Stimulated activated CD8-positive, alpha-beta memory T cell treated with anti-CD3 and anti-CD28 coated beads, Interleukin-4, amount 100 ng/mL, for 4 hours (primary cell): ENCODE measurements at places on chromosomes 12 and 14.

- no peak for DNase-seq
Observed at GRCh38 chr12:51942056-51942455, 9.4 kb upstream of the ACVR1B start.

DNA sequence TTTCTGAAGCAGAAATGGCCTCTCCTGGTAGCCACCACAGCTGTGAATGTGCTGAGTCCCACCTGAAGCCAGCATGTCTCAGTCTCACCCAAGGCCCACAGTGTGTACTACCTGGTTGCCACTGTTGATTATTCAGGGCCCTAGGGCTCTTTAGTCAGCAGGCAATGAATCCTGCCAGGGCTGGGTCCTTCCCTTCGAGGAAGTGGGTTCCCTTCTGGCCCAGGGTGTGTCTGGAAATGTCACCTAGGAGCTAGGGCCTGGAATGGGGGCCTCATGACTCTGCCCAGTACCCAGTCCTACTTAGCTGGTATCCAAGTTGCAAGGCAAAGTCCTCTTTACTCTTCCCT, 207.4 kb downstream of the SYNE2 start:
- no peak for DNase-seq

DNA sequence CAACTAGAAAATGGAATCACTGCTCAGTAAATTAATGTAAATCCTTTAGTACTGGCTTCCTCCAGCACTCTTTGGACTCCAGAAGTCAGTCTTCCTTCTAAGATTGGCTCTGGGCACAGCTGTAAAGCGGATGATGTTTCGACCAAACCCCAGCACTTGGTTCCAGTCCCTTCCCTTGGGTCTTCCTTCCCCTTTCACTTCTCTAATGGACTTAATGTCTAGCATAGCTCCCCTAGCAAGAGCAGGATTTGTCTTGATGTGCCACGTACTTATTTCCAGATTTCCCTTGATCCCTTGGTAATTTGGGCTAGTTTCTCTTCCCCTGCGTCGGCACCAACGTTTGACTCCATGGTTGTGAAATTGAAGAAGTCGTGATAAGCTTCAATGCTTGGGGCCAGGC, 28.3 kb downstream of the C12orf75 start:
- no peak for DNase-seq

DNA sequence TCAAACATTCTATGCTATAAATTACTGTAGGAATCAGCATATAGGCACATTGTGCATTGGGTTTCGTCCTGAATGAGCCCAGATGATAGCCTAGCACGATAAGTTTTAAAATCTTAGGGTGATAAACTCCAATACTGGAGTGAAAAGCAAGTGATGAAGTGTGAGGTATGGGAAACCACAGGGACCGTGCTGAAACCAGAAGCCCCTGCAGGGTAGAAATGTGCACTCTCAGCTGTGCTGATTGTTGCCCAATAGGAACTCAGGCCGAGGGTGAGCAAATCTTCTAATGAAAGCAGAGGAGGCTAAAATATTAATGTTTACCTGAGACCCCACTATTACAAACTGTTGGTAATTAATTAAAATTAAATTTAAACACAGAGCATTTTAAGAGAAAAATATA, 1486.6 kb downstream of the AACS start:
- DNase-seq = no peak

DNA sequence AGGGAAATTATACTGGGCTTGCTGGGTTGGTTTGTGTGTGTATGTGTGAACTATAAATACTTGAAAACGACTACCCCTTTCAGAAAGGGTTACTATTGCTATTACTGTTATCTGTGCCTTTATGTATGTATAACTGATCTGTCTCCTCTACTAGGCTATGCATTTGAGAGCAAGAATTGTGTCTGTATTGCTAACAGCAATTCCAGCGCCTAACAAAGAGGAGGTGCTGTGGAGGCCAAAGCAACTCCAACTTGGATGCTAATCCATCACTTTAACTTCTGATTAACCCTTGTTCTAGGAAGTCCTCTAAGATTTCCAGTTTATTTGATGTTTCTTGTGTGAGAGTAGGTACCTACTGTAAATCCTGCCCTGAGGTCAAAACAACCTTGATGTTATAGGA, 313.9 kb downstream of the PCNX1 start:
- no peak for DNase-seq

DNA sequence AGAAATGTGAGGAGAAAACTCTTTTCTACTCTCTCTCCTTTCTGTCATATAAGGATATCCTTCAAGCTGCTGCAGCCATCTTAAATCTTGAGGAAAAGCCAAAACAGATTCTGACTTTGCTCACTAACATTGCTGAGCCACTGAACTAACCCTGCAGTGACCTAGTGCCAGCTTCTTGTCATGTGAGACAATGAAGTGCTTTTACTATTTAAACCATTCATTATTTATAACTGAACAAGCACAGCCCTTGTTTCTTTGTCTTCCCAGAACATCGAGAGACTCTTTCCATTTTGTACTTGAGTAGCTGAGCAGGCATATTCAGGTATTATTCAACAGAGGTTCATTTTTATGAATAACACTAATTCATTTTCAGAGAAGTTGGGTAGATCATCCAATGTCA, 455.0 kb upstream of the TMPO start:
- DNase-seq = no peak

DNA sequence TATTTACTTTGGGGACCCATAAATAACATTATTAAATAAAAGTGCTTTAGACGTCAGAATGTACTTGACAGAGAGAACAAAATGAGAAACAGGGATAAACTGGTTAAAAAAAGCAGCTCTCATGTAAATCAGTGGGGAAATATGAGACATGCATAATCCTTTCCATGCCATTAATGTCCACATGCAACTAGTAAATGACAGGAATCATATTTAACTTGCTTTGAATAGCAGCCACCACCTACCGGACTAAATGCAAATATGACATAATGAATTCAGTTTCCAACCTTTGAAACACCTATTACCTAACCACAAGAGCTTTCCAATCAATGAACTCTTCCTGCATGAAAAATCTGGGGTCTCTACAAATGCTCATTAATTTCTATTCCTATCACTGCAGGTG, 19.6 kb downstream of the FGD6 start:
- DNase-seq = no peak

GRCh38 chr14:63174760-63175191, 29.5 kb upstream of the RHOJ start:
- no peak for DNase-seq

- DNase-seq = no peak
Observed at GRCh38 chr14:43778570-43778936, 728.5 kb downstream of the FSCB start.

- DNase-seq = no peak
Observed at GRCh38 chr12:64706306-64706705, 52.9 kb downstream of the GNS start.

GRCh38 chr12:12872139-12872933, 19.0 kb upstream of the GPRC5A start:
- no peak for DNase-seq

DNA sequence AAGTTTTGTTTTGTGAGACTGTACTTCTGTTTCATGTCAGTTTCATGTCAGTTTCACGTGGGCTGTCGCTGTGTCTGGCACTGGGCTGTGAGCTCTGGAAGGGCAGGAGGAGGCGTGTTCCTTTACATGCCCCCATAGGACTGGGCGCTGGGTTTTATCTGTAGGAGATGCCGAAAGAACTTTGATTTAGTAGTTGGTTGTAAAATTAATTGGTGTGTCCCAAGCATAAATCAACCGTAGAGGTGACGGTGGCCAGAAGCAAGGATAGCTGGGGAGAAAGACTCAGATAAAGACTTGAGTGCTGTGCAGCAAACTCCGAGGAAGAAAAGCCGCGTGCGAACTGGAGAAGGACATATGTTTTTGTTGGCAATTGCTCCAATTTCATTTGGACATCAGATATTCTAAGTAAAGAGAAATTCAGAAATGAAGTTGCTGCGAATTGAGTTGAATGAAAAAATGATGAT, 182.5 kb downstream of the VRK1 start:
- DNase-seq = no peak

GRCh38 chr14:76961631-76962302, 66.7 kb downstream of the IRF2BPL start:
- peak; percentile 99 for DNase-seq

DNA sequence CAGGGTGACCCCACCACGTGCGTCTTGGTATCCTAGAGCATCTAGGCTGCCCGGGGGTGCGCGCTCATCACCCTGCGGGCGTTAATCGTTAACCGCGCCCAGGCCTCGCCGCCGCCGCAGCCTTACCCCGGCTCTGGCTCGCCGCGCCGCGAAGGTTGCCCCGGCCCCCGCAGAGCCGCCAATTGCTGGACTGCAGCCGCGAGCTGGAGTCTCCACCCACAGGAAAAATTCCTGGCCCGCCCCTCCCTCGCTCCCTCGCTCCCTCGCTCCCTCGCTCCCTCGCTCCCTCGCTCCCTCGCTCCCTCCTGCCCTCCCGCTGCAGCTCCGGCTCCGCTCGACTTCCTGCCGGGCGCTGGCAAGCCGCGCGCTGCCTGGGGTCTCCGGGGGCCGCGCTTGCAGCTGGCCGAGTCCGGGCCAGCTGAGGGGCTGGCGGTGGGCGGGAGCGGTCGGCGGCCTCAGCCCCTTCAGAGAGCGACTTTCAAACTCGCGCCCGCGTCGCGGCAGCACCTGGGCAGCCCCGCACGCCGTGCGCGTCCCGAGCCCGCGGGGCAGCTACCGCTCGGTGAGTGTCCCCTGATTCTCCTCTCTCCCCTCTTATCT, at the start of gene PLEKHG3:
TSS of gene PLEKHG3 (plus strand) at position 282 of the 600 bp plus-strand sequence. CDS start 23,208 bp downstream, outside the sequence.
- DNase-seq = no peak

DNA sequence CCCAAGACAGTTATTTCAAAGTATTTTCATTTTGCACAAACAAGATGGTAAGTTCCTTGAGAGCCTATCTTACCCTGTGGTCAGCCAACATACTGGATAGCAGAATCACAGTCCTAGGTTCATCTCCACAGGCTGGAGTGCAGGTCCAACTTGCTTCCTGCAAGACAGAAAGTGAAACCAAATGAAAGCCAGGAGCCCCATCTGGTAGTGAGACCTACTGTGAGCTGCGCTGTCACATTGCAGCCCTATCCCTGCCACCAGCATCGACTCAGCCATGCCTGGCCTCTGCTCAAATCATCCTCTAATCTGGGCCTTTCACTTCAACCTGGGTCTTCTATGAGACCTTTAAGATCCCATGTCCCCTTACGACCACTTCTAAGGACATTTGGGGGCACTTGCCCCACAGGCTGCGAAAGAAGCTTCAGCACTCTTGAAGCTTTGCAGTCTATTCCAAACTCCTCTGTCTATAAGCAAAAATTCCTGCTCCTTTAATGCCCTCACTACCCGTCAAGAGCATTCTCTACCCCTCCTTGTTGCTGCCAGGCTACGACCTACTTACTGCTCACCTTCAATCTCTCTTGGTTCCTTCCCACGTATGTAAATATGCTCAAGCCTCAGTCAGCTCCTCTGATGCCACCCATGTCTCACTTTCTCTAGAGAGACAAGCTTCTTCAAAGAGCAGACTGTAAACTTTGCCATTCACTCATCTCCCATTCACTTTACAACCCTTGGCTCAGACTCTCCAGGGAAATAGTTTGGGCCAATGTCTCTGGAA, 55.9 kb upstream of the TSPAN11 start:
- DNase-seq = no peak

DNA sequence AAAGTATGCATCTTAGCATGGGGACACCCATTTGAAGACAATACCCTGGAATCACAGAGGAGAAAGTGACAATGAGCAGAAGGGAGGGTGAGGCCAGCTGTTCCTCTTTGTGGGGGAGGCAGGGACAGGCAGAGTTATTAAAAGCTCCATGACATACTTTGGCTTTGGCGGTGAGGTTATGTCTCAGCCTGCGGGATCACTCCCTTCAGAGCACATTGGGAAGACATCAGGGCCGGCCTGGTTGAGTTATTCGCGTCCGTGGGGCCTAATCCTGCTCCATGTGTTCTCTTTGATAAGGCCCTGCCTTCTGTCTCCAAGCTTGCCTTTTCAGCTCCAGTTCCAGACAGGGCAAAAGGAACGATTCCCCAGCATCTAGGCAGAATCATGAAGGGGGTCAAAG, 98.8 kb upstream of the NTF3 start:
- DNase-seq = no peak

DNA sequence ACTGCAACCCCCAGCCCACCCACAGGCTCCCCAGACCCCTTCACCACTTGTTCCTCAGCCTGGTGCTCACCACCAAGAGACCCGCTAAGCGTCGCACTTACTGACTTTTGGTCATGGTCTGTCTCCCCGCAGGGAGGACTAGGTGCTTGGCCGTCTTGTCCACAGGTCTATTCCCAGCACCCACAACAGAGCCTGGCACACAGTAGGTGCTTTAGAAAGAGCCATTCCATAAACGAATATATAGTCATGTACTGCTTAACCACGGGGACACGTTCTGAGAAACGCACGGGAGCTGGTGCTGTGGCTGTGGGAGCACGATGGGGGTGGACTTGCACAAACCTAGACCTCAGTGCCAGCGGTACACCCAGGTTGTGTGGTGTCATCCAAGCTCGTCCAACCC, 34.0 kb downstream of the NCOR2 start:
- DNase-seq = no peak

DNA sequence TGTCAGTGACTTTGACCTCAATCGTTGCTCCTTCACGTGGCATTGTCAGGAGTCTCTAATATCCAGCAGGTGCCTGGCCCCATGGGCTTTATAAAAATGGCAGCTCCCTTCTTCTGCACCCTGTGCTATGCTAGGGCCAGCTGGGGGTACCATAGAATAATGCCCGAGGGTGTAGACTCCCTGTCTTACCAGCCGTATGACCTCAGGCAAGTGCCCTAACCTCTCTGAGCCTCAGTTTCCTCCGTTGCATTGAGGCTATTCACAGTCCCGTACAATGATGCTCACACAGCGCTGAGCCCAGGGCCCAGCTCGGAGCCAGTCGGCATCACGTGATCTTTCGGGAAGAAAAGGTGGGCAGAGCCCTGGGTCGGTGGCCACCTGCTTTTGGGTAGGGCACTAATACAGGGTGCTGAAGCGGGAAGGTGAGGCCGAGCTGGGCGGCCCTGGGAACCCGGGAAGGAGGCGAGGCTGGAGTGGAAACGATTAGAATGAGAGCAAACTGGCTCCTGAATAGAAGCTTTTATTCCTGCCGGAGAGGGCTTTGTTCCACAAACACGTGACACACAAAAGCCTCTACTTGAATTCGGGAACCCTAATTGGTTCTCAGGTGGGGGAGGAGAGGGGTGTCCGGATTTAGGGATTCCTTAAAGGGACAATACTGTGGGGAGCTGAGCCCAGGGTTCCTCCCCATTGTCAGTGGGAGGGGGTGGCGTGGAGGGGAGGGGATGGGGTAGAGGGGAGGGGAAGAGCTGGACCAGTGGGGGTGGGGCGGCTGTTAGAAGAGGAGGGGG, 19.9 kb upstream of the MSI1 start:
- DNase-seq = no peak
